ENCODE measurements at places on chromosomes 13 and 19.

DNA sequence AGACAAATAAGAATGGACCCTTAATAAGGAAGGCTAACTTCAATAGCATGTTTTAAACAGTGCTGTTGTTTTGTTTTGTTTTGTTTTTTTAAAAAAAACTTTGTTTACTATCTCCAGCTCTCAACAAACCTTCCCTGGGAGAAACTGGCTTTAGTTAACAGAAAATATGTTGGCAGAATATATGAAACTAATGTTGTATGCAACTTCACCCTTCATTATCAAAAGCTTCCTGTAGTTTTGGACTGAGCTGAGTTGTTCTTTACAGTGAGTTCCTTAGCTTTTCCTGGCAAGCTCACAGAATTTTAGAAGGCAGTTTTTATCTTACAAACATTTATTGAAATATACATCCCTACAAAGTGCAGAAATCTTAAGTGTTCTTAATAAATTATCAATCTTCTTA, 2480.7 kb upstream of the PCDH20 start:
- no peak for DNase-seq

- no peak for DNase-seq
These were observed 579 bp downstream of the ZNF566 start for GRCh38 chr19:36488846-36489117.

- DNase-seq = no peak
These were observed 33.5 kb upstream of the TMTC4 start for GRCh38 chr13:100707818-100708740.

- no peak for DNase-seq
These were observed 14.3 kb upstream of the FNDC3A start for GRCh38 chr13:48961379-48961778.

DNA sequence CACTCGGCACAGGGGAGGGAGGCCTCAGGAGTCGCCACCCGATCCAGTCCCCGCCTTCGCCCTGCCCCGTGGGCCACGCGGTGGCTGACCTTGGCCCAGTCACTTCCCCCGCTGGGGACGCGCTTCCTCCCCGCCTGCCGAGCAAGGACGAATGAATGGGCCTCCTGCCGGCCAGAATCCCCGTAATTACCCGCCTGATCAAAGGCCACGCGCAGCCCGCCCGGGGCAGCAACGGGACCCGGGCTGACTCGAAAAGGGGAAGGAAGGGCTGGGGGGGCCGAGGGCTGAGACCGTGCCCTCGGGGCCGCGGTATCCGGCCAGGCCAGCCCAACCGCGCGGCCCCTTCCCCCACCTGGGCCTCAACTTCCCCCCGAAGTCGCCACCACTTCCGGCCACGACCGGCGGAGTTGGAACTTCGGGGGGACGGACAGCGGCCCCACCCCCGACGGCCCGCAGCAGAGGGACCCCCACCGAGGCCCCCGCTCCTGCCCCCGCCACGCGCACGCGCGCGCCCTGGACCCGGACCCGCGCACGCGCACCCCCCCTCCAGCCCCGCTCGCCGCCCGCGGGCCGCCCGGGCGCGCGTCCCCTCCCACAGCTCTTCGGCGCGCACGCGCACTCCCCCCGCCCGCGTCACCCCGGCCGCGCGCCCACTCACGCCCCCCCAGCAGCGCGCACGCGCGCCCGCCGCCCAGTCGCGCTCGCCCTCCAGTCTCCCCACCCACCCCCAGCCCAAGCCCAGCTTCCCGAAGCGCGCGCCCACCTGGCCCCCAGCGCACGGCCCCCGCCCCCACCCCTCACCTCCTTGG, 520 bp downstream of the ZNF787 start:
- no peak for DNase-seq

GRCh38 chr13:111789011-111789410, 277.9 kb upstream of the SOX1 start:
- no peak for DNase-seq

DNA sequence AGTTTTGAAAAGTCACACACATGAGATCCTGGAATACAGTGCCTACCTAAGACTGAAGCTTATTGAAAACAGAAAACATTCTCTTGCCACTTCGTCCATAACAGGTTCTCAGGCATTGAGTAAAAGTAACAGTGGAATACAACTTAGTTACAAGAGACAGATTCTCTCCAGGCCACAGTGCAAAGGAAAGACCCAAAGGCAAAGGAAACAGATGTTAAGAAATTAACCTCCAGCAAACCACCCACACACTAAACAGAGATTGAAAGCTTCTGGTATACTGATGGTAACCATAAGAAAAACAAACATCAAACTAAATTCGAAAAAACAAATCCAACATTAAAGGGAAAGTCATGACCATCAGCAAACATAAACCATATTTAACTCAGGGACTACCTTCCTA, 914.7 kb downstream of the SLITRK5 start:
- no peak for DNase-seq

DNA sequence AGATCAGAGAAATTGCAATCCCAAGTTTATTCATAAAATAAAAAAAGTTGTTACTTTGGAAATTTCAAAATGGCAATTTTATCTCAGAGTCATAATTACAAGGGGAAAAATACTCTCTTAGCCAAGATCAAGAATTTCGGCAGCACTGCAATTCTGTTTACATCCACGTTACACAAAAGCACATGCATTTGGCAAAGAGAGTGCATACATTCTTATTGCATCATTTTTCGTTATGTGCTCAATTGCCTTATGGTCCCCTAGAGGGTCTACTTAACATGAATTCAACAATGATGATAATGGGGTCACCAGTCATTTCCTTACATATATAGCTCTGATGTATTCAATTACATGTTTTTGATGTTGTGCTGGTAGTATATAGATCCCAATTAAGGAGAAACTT, 498.0 kb downstream of the DIAPH3 start:
- no peak for DNase-seq

DNA sequence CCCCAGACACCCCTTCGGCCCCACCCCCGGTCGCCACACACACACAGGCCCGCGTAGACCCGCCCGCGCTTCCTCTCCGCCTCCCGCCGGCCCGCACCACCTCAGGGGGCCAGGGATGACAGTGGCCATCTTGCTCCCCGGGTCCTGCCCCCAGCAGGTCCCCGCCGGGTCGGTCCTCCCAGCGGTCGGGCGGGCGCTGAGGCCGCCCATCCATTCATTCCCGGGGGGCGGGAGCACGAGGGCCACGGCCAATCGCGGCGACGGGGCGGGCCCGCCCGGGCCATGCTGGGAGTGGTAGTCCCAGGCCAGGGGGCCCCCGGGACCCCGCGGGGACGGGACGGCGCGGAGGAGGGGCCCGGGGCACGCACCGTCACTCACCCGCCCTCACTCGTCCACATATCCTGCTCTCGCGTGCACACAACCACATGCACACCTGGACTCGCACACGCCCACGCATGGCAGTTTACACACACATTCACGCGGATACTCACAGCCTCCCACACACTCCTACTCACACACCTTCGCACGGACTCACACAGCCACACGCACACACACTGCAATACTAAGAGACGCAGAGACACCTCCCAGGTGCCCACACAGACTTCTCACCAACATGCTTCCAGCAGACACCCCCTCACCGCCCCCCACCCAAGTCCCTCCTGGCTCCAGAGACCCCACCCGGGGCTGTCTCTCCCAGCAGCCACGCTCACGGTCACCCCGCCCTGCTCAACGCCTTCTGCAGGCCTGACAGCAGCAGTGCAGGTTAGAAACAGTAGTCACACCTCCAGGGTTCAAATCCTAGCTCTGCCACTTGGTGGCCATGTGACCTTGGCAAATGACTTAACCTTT, at the start of gene DPF1:
Gene DPF1, minus strand, starts transcription at position 209 of the 849 bp plus-strand sequence. Its CDS starts 80 bp downstream, at position 129.
- DNase-seq = no peak
